NB4 (cell line): ENCODE measurements at places on chromosomes 2 and 18.

DNA sequence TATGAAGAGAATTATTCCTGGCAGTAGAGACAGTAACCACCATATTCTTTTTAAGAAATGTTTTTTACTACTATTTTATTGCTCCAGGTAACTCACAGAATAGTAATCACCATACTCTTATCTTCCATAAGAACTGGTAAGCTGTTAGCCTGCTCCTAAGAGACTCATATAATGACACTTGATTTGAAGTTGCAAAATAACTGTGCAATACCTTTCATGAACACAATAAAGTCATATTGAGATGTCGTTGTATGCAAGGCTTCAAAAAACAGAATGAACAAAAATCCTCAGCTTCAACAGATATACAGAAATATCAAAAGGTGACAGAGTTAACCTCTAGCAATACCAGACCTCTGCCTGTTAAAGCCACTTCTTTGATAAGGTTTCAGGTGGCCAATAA, 360.1 kb downstream of the NBAS start:
- DNase-seq, result no peak

DNA sequence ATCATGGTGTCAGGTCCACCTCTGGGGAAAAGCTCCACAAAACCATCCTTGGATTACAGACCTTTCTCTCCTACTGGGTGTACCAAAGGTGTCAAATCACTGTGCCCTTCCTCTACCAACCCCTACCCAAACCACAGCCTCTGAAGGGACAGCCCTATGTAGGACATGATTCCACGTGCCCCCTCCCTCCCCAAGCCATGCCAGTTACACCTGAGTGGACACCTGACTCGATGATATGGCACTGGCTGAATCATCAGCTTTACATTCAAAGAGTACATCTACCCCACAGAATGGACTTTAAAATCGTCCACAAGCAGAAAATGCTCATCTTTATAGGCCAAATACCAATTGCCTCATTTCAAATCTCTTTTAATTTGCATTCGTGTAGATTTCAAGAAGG, 26.0 kb downstream of the TRABD2A start:
- no peak for DNase-seq

- no peak for DNase-seq
Measured at GRCh38 chr2:86439879-86440630, 1.1 kb upstream of the KDM3A start.

- DNase-seq, result peak; percentile 76
Measured at GRCh38 chr2:136384531-136385303, 266.8 kb upstream of the CXCR4 start.

DNA sequence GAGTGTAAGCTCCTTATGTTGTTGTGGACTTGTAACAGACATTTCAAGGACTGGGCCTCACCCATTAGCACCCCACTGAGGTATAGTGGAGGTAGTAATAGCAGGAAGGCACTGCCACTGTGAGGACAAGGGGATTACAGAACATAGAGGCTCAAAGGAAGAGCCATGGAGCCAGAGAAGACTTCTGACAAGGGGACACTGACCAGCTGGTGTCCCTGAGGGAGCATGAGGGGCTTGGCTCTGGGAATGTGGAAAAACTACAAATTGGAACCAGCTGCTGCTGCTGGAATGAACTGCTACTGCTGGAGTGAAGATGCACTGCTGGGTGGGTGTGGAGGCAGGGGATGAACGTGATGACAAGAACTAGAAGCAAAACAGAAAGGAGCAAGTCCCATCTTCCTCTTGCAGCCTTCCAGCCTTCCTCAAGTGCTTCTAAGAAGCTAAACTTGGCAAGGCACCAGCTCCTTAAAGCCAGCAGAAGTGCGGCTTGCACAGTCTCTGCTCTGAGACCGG, 167.3 kb upstream of the NOSTRIN start:
- DNase-seq, result no peak

- DNase-seq, result no peak
Measured at GRCh38 chr2:178998539-178998938, 51.4 kb downstream of the CCDC141 start.

GRCh38 chr2:120320318-120320851, 25.6 kb upstream of the INHBB start:
- DNase-seq, result no peak

- peak; percentile 69 for DNase-seq
Measured at GRCh38 chr2:60213865-60214625, 339.4 kb downstream of the BCL11A start.

DNA sequence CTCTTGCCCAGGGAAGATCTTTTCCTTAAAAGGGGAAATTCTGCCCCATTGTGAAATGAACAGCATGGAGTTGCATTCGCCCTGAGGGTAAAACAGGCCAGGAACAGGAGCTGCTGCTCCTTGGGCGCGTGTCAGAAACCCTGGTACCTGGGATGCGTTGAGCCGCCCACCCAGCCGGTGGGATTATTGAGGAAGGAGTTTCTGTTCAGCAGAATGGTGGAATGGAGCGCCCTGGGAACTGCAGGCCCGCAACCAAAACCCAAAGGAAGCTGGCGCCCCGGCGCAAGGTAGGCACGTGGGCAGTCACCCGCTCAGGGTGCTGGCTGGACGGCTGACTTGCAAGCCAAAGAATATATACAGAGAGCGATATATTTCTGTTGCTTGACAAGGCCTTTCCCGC, 73.5 kb downstream of the MTCL1 start:
- DNase-seq, result no peak

DNA sequence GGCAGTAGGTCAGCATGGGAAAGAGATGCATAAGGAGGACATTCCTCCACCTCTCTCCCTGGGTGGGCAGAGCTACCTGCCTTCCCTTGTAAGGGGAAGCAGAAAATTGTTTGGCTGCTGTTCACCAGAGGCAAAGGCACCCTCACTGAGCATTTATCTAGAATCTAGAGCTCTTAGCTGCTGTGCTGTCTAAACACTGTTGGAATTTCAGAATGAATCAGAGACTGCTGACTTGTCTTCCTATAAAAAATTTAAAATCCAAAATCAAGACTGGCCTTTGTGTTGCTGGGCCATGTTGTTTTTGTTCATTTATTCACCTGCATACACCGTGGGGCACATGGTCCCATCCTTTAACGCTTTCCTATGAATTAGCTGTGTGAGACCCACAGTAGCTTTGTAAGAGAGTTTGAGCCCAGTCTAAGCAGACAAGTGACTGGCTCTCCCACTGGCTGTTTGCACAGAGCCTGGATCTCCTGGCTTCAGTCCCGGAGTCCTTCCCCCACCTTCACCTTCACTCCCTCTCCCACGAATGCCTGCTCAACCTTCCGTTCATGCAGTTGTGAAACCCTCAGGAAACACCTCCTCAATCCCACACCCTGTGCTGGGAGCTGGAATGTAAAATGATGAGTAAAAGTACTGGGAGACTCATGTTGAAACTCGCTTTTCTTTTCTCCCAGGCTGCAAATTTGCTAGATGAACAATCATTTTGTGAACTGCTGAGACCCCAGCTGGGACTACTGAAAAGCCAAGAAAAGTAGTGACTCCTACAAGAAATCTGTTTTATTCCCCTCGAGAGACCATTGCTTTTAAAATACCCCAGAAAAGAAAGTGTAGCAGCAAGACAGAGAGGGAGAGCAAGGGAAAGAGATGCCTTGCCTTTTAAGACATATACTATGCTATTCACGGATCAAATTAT, 76.2 kb downstream of the FAM168B start:
- DNase-seq, result no peak

GRCh38 chr2:107936433-107937359, 49.6 kb upstream of the SLC5A7 start:
- peak; percentile 47 for DNase-seq

- DNase-seq, result no peak
Measured at GRCh38 chr2:234422981-234423431, 73.9 kb downstream of the ARL4C start.

DNA sequence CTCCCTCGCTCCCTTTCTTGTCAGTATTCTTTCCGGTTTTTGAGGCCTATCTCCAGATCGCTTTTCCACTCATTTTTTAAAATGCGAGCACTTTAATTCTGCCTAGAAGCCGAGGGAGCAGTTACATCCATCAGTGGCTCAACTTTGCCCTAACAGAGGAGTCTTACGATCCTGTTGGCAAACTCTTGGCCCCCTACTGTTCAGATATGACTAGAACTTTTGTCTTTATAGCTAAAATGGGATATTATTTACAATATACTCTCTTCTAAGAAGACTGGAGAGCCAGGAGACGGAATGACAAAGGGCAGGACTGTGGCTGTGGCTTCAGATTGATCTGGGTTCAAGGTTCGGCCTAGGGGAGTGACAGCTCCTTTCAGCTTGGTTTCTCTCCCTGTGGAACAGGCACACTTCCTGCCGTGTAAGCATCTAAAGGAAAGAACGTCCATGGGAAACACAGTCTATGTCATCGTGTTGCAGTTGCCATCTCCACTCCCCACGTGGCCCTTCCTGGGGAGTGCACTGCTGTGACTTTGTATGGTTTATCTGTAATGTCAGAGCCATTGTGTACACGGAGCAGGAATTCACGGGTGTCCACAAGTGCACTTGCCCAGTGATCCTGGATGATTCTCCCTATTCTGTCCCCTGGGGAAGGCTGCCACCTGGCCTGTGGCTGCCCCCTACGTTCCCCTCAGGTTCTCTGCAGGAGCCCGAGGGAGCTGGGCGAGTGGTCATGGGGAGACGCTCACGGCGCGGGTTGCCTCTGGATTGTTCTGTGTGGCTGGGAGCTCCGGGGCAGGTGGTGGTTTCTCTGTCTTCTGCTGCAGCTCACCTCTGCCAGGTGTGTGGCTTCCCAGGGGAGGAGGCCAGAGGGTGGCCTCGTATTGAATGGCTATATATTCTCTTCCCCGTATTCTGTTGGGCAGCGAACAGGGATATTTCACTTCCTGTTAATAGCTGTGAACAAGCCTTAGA, 222.0 kb downstream of the LDLRAD4 start:
- no peak for DNase-seq

DNA sequence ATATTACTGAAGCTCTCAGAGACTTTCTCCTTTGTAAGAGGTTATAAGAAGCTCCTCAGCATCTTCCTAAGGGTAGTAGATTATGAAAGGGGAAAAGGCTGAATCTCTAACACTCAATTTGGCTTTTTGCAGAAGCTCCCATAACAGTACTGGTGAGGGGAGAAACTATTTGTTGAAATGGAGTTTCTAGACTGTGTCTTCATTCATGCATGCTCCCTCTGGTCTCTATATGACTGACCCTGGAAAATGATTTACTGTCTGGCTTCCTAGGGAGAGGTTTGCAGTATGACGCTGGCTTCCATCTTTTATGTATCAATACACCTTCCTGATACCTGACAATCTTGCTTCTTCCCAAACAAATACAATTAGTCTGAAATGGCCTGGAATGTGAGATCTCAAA, 63.9 kb downstream of the LDAH start:
- no peak for DNase-seq

GRCh38 chr18:7221424-7222155, 9.3 kb upstream of the LRRC30 start:
- DNase-seq, result peak; percentile 63

DNA sequence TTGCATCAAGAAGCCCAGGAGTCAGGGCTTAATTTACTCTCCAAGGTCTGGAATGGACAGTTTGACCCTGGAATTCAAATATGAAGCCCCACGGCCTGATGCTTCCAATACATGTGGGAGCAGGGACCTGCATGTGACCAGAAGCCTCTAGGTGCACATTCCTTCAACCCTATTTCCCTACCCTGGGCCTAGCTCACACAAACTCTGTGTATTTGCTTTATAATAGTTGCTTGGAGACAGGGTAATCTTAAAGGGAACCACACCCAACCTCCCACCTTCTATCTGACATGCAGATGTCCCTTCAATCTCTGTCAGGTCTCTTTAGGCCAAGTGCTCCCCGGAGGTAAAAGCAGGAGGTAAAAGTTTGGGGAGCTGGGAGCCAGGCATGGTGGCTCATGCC, 55.4 kb upstream of the PPP1CB start:
- DNase-seq, result no peak

- DNase-seq, result no peak
Measured at GRCh38 chr2:197891897-197892442, 87.6 kb downstream of the PLCL1 start.

- no peak for DNase-seq
Measured at GRCh38 chr2:173130496-173131465, 55.1 kb downstream of the MAP3K20 start.

- DNase-seq, result no peak
Measured at GRCh38 chr2:222398446-222398885, 25.9 kb upstream of the SGPP2 start.

DNA sequence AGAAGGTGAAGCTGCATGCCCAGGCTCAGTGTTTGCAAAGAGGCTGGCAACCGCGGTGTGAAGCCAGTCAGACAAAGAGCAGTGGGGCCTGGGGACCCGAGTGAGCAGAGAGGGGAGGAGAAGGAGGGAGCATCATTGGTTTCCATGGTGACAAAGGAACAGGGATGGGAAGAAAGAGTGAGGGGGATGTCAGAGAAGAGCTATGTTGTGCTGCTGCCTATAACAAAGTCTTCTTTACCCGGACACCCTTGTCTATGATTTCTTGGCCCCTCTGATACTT, 14.5 kb downstream of the TMEM247 start:
- DNase-seq, result no peak

DNA sequence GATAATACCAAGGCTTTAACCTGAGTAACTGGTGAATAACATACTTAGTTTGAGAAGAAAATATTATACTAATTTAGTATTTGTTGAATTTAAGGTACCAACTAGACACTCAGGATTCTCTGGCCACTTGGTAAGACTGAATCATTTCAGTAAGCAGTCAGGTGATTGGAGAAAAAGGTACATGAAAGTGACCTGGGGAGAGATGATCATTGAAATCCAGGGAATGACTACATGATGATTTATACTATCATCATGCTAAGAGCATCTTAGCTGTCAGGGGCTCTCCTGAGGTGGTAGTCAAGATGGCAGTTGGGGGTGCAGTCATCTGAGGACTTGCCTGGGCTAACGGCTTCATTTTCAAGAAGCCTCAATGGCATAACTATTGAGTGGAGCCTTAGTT, 571.2 kb upstream of the ACVR2A start:
- no peak for DNase-seq

- peak; percentile 58 for DNase-seq
Measured at GRCh38 chr2:231244382-231245248, 46.2 kb downstream of the ARMC9 start.

- no peak for DNase-seq
Measured at GRCh38 chr2:10385501-10385900, 62.6 kb downstream of the ODC1 start.

DNA sequence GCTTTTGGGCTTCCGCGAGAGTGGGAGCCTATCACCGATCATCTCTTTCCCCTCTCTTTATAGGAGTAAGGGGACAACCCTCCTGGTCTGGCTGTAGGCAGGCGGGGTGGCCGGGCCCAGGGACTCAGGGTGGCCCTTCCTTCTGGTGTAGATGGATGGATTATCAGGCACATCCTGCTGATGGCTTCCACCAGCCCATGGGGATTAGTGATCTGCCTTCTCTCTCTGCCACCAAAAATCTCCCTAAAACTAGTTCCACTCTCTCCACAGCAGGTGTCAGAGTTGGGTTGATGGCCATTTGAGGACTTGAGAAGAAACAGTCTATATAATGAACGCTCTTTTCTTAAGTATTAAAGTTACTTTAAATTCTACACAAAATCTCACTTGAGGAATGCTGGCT, 37.4 kb downstream of the NCK2 start:
- DNase-seq, result peak; percentile 59
